ENCODE measurements at places on chromosomes 3 and 15.

- peak; percentile 81 for DNase-seq
Measured at GRCh38 chr15:84747416-84748273, 747 bp upstream of the ZNF592 start.

- DNase-seq: no peak
Measured at GRCh38 chr3:118116991-118117390, 917.7 kb downstream of the IGSF11 start.

- no peak for DNase-seq
Measured at GRCh38 chr3:51678641-51679040, 7.6 kb downstream of the TEX264 start.

DNA sequence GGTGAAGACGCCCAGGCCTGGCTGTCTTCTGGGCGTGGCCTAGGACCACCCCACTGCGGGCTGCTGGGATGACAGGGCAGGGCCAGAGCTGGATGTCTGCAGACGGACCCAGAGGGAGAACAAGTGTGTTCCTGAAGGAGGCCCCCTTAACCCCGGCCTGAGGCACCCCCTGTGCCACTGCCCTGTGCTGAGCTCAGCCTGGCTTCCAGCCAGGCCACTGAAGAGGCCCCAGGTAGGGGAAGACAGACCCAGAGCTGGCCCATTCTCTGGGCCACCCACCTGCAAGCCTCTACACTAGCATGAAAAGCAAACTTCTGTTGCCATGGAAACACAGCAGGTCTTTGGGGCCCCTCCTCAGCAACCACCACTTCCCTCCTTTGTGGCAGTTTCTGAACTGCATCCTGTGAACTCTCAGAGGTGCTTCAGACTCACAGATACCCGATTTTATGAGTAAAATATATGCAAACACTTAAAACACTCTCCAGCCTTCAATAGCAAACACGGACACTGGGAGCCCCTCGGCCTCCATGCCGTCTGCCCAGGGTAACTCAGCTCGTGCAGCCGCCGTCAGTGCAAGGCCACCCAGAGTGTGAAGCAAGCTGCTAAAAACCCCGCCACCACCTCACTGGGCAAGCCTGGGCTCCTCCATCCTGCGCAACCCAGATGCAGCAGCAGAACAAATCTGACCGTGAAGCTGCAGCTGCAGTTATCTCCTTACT is 42.5 kb downstream of the CMTM6 start:
- peak; percentile 87 for DNase-seq

GRCh38 chr15:70214276-70214675 is 116.6 kb upstream of the TLE3 start:
- DNase-seq: no peak

DNA sequence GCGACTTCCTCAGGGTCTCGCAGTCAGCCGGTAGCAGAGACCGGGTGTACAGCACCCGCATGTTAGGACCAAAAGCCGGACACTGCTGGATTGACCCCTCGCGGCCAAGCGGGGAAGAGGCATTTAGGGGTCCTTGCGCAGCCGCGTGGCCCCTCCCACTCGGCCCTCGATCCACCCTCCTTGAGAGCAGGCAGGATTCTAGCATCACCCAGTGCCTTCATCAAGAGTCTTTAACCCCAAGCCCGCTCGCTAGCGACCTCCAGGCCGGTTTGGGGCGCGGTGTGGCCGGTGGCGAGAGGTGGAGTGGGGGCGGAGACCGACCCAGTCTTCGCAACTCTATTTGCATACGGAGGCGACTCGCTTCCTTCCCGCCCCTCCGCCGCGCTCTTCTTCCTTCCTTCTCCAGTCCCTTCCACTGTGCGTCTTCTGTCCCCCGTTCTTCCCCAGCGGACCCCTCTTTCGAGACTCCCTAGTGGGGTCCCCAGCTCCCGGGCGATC is at the start of gene ST6GAL1:
ST6GAL1 (plus strand) TSS at position 384 of the 498 bp plus-strand sequence. CDS start 112,178 bp downstream, outside the sequence.
- DNase-seq: peak; percentile 88

DNA sequence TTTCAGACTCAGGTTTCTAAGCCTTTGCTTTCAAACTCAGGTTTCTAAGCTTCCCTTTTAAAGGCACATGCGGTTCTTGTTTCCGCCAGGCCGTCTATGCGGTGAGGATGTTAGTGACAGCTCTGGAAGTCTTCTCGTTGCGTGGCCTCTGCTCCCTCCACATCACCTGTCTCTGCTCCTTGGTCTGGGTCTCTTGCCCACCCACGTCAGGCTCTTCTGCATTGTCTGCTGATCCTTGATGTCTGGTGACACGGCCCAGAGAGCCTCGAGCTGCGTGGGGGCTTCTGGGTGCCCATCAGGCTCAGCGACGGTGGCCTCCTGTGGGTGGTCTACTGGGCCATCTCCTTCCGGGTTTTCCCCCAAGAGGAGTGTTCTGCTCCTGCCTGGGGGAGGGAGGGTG is 30.5 kb downstream of the KLF13 start:
- peak; percentile 66 for DNase-seq

DNA sequence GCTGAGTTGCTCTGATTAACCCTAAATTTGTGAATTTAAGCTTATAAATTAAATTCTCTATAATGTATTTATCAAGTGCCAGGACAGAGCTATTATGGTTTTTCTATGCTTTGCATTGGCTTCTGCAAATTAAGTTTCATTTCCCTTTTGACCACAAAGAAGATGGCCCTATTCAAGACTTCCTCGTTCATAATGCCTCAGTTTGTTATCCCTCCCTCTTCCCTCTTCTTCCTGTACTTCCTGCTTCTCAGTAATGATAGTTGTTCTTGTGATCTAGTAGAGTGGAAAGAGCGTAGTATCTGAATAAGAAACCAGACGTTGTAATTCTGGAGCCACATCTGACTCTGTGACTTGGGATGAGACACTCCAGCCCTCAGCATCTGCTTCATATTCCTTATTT is 118.7 kb downstream of the CACNA1D start:
- no peak for DNase-seq

- DNase-seq: no peak
Measured at GRCh38 chr3:161295325-161295724, 74.2 kb downstream of the NMD3 start.

DNA sequence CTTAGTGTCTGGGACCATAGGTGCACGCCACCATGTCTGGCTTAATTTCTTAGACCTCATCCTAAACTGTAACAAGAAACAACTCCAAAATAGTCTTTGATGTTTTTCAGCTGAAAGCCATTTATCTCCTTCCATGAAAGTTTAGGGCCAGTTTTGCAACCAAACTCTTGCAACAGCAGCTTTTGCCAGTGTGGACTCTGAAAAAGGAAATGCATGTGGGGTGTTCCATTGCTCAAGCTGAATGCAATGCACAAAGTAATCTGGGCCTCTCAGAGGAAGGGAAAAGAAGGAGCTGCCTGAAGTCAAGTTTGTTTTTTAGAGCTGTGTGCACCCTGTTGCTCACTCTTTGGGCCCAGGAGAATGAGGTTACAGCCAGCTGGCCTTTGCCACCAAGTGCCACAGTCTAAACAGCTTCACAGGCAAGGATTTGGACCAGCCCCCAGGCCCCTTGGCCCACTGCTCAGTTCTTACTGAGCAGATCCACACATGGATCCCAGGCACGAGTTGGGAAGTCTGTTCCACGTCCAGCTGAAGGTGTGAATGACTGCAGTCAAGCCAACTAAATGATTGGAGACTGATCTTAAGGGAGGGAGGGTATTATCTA is 212.3 kb upstream of the LRRFIP2 start:
- no peak for DNase-seq

DNA sequence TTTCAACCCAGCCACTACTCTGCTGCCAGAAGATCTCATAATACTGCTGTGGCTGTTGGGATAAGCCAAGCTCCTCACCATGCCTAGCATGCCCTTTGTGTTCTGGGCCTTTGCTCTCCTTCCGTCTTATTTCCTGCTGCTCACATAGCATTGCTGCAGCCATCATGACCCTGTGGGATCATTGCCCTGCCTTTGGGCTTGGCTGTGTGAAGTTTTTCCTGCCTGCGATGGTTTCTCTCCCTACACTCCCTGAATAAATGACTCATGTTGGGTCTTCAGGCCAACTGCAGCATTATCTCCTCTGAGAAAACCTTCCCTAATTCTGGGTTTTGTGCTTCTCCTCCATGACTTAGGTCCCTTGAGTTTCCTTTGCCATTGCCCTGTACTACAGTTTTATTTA is 20.8 kb upstream of the TRA2B start:
- DNase-seq: no peak

- DNase-seq: no peak
Measured at GRCh38 chr3:48215466-48215865, 7.8 kb upstream of the CAMP start.

- no peak for DNase-seq
Measured at GRCh38 chr15:26841941-26842340, 24.9 kb upstream of the GABRA5 start.

DNA sequence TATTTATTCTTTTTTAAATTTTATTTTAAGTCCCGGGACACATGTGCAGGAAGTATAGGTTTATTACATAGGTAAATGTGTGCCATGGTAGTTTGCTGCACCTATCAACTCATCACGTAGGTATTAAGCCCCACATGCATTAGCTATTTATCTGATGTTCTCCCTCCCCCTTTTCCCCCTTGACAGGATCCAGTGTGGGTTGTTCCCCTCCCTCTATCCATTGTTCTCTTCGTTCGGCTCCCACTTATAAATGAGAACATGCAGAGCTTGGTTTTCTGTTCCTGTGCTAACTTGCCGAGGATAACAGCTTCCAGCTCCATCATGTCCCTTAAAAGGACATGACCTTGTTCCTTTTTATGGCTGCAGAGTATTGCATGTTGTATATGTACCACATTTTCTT is 220.3 kb downstream of the OCA2 start:
- no peak for DNase-seq

GRCh38 chr3:102511168-102511567 is 76.4 kb downstream of the ZPLD1 start:
- no peak for DNase-seq

DNA sequence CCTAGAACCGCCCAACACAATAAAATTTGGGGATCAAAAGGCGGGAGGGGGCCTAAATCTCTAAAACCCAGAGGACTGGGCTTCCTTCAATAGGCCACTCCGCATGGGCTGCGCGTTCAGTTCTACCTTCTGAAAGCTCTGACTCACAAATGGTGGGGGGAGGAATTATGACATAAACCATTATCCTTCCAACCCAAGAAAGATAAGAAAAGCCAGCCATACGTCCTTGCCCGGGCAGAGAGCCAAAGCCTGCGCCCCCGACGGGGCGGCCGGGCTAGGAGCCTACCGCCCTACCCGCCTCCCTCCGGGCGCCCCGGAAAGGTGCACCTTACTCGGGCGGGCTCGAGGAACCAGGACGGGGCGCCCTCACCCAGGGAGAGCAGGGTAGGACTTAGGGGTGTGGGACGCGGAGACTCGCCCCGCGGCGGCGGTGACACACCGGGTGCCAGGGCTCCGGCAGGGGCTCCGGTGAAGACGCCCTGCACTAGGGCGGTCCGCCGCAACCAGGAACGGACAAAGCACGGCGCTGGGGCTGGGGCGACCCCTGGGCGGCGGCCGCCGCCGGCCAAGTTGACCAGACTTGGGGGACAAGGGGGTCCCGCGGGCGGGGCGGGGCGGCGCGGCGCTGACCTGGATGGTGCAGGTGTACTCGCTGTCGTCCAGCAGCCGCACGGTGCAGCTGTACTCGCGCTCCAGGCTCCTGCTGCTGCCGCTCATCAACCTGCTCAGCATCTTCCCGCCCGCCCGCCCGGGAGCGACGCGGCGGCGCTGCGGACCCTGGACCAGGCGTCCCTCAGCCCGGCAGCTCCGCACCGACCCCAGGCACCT is 534 bp downstream of the FRMD5 start:
- DNase-seq: peak; percentile 46

GRCh38 chr15:71114887-71115566 is at the start of gene THSD4:
Gene THSD4 (plus strand): TSS chr15:71115471.
- DNase-seq: peak; percentile 69

GRCh38 chr15:69760258-69760845 is 307.7 kb downstream of the RPLP1 start:
- DNase-seq: peak; percentile 47

DNA sequence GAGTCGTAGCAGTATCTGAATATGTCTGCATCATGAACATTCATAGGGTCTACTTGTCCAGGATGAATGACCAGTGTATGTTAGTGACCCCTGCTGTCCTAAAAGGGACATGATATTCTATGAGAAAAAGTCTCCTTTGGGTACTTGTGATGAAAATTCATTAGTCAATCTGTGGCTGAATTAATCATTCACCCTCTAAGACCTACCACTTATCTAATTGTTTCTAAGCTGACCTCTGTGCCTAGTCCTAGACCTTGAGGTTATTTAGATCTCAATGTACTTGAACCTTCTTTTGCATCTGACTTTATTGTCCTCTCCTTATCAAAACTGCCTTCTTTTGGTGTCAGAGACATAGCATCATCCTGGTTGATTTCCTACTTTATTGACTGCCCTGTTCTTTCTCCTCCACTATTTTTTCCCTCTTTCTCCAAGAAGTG is 799.3 kb downstream of the DIPK2A start:
- no peak for DNase-seq

GRCh38 chr3:189368384-189368783 is 196.6 kb downstream of the TPRG1 start:
- no peak for DNase-seq

GRCh38 chr3:47612178-47612577 is 33.5 kb upstream of the CSPG5 start:
- DNase-seq: no peak

DNA sequence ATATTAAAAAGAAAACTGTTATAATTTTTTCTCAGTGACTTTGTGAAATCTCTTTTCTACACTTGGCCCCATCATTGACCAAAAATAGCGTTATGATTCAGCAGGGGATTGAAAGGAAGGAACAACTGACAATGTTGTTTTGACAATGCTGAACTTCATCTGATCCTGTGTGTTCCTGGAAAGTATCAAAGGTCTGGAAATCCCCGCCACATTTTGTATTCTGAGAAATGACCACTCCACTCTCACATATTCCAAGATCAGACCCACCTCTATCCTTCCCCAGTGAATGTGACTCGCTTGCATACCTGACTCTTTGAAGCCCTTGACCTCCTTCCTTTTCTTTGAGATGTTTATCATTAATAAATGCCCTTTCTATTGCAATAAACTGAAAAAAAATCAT is 9.7 kb upstream of the RIOX2 start:
- DNase-seq: no peak

GRCh38 chr3:192183109-192183508 is 544.2 kb downstream of the FGF12 start:
- no peak for DNase-seq

DNA sequence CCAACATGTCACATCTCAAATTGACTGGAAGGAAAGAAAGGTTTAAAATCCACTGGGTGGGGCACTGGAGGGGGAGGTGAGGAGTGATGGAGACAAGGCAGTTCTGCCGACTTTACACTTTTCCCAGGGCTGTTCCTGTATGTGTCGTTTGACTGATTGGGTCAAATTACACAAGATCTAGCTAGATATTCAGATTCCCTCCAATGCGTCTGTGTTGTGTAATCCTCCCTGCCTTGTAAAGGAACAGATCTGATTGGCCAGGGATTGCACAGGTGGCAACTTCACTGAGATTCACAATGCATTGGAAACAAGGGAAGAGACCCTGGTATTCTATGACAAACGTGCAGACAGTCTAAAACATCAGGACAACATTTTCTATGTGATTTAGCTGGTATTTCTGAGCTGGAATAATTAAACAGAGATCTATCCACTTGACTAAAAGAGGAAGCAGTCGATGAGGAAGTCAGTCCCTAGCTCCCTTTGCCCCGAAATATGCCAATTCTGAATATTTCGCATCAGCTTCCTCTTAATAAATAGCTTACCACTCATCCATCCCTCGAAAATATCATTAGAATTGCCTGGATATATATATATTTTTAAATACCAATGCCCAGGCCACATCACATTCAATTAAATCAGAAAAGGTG is 312.9 kb downstream of the RORA start:
- no peak for DNase-seq

Data from activated naive CD4-positive, alpha-beta T cell treated with anti-CD3 and anti-CD28 coated beads, Interleukin-2, amount 10 ng/mL, durations not matched to agents 7 days and 5 days (primary cell).